Lung (tissue), 17 donors: ENCODE measurements at places on chromosomes 4 and X. TPM values are rescaled to one million over a fixed set of nuclear protein-coding genes. Genes with fewer than 3 reads are reported as not detected.
A peak's percentile ranks its signal among the peaks of the same experiment; 100 is the strongest.

DNA sequence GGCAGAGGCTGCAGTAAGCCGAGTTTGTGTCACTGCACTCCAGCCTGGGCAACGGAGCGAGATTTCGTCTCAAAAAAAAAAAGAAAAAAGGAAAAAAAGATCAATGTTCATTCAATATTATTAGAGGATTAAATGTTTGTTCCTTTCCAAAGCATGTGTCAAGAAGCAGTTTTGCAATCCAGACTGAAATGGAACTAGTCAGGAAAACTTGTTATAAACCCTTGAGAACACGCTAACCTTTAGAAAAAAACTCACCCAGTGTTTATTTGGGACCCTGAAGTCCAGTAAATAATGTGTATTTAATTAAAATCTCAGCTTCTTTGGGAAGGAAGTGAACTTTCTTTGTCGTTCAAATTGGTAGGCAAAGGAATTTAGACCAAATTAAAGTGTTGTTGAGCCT lies 16.4 kb upstream of the PRSS12 start:
- no peak for DNase-seq

- DNase-seq = no peak
Measured at GRCh38 chr4:121796283-121796682, 4.8 kb upstream of the EXOSC9 start.

DGKK gene
- total RNA-seq = 0.03 TPM

GRCh38 chr4:99841129-99841528 lies 24.5 kb downstream of the DAPP1 start:
- DNase-seq = no peak

DNA sequence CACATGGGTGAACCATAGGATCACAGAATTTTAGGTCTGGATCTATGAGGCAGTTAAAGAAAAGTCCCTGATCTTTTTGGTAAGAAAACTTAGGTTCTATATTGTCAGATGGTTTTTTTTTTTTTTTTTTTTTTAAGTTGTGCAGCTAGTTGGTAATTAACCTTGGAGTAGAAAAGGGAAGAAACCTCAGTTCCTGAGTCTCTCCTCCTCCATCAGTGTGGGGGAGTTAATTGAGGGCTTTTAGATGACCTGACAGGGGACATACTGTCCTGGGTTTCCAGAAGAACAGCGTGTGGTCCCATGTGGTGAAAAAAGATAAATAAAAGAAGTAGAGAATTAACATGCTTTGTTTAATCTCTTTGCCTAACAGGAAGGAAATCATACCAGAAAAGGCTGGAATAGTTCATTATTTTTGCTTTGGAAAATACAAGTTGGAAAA lies 123.7 kb downstream of the ARHGAP10 start:
- DNase-seq = no peak

DNA sequence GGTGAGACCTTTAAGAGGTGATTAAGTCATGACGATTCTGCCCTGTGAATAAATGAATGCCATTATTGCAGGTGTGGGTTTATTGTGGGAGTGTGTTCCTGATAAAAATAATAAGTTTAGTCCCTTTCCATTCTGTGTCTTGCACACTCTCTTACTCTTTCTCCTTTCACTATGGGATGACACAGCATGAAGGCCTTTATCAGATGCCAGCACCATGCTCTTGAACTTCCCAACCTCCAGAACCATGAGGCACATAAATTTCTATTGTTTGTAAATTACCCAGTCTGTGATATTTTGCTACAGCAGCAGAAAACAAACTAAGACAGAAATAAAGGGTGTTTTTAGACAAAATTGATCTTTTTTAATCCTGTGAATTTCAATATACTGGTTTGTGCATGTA lies 10.5 kb downstream of the SFRP2 start:
- no peak for DNase-seq

MTHFD2L gene
- total RNA-seq = 32.1 TPM

PARM1 gene
- 101 TPM for total RNA-seq

- peak; percentile 42 for DNase-seq
Measured at GRCh38 chr4:107896158-107896645, 35.1 kb upstream of the CYP2U1 start.

GRCh38 chr4:116501954-116502353 lies 583.4 kb downstream of the TRAM1L1 start:
- no peak for DNase-seq

GRCh38 chrX:3166670-3167455 lies 125.6 kb downstream of the ARSF start:
- DNase-seq = no peak

CPZ gene
- 5.5 TPM for total RNA-seq

CCKAR gene
- total RNA-seq = 0.14 TPM

GRCh38 chr4:107725281-107725859 lies 5.3 kb upstream of the PAPSS1 start:
- no peak for DNase-seq

DNA sequence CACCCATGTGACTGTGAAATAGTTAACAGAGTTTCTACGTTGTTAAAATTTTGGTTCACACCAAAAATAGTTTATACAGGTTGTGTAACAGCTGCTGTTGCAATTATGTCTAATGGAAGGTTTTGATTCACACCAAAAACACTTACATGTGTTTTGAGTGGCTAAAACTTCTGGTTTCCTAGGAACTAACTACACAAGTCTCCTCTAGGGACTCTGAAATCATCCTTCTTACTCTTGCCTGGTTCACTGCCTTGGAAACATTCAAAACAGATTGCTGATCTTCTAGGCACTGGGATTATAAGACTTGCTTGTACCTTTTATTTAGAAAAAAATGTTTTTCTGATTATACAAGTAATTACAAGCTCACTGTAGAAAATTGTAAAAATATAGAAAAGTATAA lies 14.9 kb upstream of the MORC4 start:
- DNase-seq = no peak

APOOL gene
- 21.6 TPM for total RNA-seq
